ENCODE measurements at places on chromosomes 16 and 17. TPM values are rescaled to one million over a fixed set of nuclear protein-coding genes. Genes with fewer than 3 reads are reported as not detected.

- no peak for DNase-seq
These were observed 42.2 kb downstream of the TIMM22 start for GRCh38 chr17:1039123-1039507.

- no peak for DNase-seq
These were observed 101.2 kb downstream of the SALL1 start for GRCh38 chr16:51049678-51050376.

DNA sequence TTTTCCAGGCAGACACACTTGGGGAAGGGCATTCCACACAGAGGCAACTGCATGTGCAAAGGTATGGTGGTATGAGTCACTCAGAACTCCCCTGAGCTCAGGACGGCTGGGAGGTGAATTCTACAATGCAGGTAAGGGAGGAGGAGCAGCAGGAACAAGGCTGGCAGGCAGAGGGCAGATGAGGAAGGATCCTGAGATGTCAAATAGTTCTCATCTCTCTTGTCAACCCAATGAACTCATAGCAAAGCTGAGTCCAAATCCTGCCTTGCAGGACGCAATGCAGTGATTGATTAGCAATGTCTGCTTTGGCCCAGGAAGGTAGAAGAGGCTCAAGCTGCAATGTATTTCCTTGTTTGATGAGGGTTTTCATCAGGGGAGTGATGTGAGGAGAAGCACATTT is 243.5 kb downstream of the XYLT1 start:
- DNase-seq = no peak

- DNase-seq = peak; percentile 67
These were observed 17.0 kb downstream of the GJD3 start for GRCh38 chr17:40347319-40348135.

- no peak for DNase-seq
These were observed 6.5 kb upstream of the QRICH2 start for GRCh38 chr17:76314392-76315227.

DNA sequence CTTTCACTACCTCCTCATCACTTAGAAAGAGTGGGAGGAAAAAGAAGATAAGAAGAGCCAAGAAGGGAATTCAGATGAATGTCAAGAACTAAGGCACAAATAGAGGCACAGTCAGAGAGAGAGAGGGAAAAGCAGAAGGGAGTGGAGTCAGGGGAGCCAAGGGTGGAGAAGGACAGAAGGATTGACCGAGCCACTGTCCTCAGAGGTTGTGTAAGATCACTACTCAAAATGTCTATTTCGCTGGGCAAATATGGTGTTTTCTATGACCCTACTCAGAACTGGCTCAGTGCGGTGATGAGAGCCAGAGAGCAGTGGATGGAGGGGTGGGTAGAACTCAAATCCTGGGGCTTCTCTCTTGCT is 139.2 kb upstream of the HS3ST2 start:
- no peak for DNase-seq

CCL22 gene
- total RNA-seq = not detected

KCNAB3 gene
- 8.0 TPM for total RNA-seq

NFATC3 gene
- 115 TPM for total RNA-seq

SLC38A8 gene
- not detected for total RNA-seq

All from CD4-positive, CD25-positive, alpha-beta regulatory T cell (primary cell).